Activated CD4-positive, alpha-beta memory T cell treated with anti-CD3 and anti-CD28 coated beads for 36 hours (primary cell): ENCODE measurements at places on chromosomes 12 and 14. TPM values are rescaled to one million over a fixed set of nuclear protein-coding genes. Genes with fewer than 3 reads are reported as not detected.

Gene KRT82
- total RNA-seq: not detected

GRCh38 chr12:93778306-93778705, 101.1 kb downstream of the CRADD start:
- H3K27me3 ChIP-seq: no peaks in the 10 kb centered on the region
- H3K27ac ChIP-seq: no peak overlapping the region
- DNase-seq: no peak
- H3K4me3 ChIP-seq: no peak overlapping the region

Gene WNT1
- total RNA-seq: not detected

Gene C3AR1
- 0.97 TPM for total RNA-seq

- peaks cover 38% of the 10 kb centered on the region for H3K4me1 ChIP-seq
- peak overlapping the region; percentile 40 for H3K27ac ChIP-seq
- no peaks in the 10 kb centered on the region for H3K36me3 ChIP-seq
- DNase-seq: peak; percentile 34
- no peak overlapping the region for H3K4me3 ChIP-seq
- H3K27me3 ChIP-seq: peaks cover 2% of the 10 kb centered on the region
Measured at GRCh38 chr14:75489480-75489837, 32.8 kb upstream of the BATF start.

DNA sequence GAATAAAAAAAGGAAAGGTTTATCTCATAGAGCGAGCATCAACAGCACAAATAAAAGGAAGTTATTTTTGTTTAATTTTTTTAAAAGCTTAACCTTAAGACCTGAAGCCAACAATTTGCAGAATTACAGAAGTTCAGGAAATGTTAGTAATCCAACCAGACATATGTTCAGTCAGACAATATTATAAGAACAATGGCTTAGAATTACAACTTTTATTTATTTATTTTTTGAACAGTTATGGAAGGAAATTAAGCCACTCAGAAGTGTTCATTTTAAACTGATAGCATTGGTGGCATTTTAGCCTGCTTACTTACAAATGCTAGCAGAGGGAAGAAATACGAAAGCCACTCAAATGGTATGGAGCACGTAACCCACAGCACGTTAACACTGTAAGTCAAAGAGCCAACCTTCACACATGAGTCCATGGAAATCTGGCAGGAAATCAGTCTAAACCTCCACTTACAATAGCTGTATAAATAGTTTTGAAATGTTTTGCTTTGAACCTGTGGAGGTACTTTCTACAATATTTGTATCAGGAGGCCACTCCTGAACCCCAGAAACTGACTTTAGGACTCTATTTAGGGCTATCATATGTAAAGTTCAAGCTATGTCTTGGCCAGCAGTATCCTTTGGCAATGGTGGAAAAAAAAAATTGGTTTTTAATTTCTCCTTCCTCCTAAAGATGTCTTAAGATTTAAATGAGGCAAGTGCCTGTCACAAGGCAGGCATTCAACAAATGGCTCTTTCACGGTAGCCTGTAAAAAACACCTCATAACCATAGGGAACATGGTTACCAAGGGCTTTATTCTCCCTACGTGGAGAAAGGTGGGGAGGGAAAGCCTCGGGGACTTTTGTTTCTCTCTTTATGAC, 102.3 kb downstream of the ITPR2 start:
- no peak overlapping the region for H3K27ac ChIP-seq
- peaks cover 1% of the 10 kb centered on the region for H3K36me3 ChIP-seq
- H3K4me3 ChIP-seq: no peak overlapping the region
- peaks cover 46% of the 10 kb centered on the region for H3K4me1 ChIP-seq
- DNase-seq: no peak

Gene CACNA1C
- total RNA-seq: 0.07 TPM

Gene ACOT6
- total RNA-seq: not detected

- H3K4me1 ChIP-seq: no peaks in the 10 kb centered on the region
- H3K27me3 ChIP-seq: no peaks in the 10 kb centered on the region
- no peak for DNase-seq
- peaks cover 46% of the 10 kb centered on the region for H3K36me3 ChIP-seq
- H3K27ac ChIP-seq: no peak overlapping the region
Measured at GRCh38 chr12:121331248-121331647, 21.0 kb downstream of the ANAPC5 start.

GRCh38 chr12:119052001-119052400, 70.7 kb downstream of the SRRM4 start:
- H3K4me3 ChIP-seq: no peak overlapping the region
- H3K4me1 ChIP-seq: no peaks in the 10 kb centered on the region
- no peaks in the 10 kb centered on the region for H3K36me3 ChIP-seq

Gene B4GALNT3
- total RNA-seq: 1.9 TPM

- H3K27me3 ChIP-seq: peaks cover 3% of the 10 kb centered on the region
- H3K27ac ChIP-seq: no peak within 1 kb of the TSS
- DNase-seq: no peak
- H3K4me3 ChIP-seq: no peak within 1 kb of the TSS
Measured at GRCh38 chr12:10409392-10409791, at the start of gene KLRC4. KLRC4 (minus strand) TSS chr12:10409757; CDS start chr12:10409575, 182 bp downstream.

- peaks cover 12% of the 10 kb centered on the region for H3K36me3 ChIP-seq
- no peaks in the 10 kb centered on the region for H3K27me3 ChIP-seq
- peaks cover 39% of the 10 kb centered on the region for H3K4me1 ChIP-seq
- H3K27ac ChIP-seq: no peak overlapping the region
- no peak for DNase-seq
Measured at GRCh38 chr12:22312336-22312735, 22.2 kb downstream of the ST8SIA1 start.

GRCh38 chr14:74161526-74162158, 76.9 kb downstream of the LIN52 start:
- no peaks in the 10 kb centered on the region for H3K27me3 ChIP-seq
- no peak overlapping the region for H3K27ac ChIP-seq
- DNase-seq: no peak
- no peak overlapping the region for H3K4me3 ChIP-seq
- H3K36me3 ChIP-seq: peaks cover 1% of the 10 kb centered on the region

GRCh38 chr14:62800577-62800976, 244.7 kb downstream of the KCNH5 start:
- H3K27ac ChIP-seq: no peak overlapping the region
- H3K4me3 ChIP-seq: no peak overlapping the region
- H3K4me1 ChIP-seq: no peaks in the 10 kb centered on the region
- H3K27me3 ChIP-seq: no peaks in the 10 kb centered on the region

Gene NID2
- not detected for total RNA-seq

DNA sequence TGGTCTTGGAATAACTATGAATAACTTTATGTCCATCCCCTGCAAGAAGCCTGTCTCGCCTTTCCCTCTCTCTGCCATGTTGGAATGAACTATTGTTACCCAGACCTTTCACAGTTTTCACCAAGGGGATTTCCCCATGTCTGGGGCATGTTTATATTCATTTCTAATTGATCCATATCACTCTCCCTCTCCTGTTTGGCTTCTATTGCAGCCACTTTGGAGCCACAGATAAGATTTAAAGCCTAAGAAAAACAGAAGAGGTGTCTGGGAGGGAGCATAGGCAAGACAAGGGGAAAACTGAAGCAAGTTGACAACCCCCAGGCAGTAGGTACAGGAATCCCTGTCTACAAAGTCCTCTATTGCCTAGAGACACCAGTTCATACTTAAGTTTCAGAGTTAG, 41.0 kb upstream of the FOXJ2 start:
- DNase-seq: no peak
- peak overlapping the region; percentile 87 for H3K27ac ChIP-seq
- no peaks in the 10 kb centered on the region for H3K27me3 ChIP-seq
- peaks cover 43% of the 10 kb centered on the region for H3K4me1 ChIP-seq

GRCh38 chr12:30000401-30000800, 216.7 kb upstream of the TMTC1 start:
- H3K4me3 ChIP-seq: no peak overlapping the region
- H3K27me3 ChIP-seq: no peaks in the 10 kb centered on the region
- no peaks in the 10 kb centered on the region for H3K36me3 ChIP-seq
- H3K4me1 ChIP-seq: no peaks in the 10 kb centered on the region
- no peak for DNase-seq

- H3K27ac ChIP-seq: no peak overlapping the region
- H3K36me3 ChIP-seq: no peaks in the 10 kb centered on the region
- no peak for DNase-seq
- H3K4me3 ChIP-seq: no peak overlapping the region
- H3K4me1 ChIP-seq: peaks cover 19% of the 10 kb centered on the region
Measured at GRCh38 chr12:29157486-29157946, 8.4 kb downstream of the FAR2 start.

Gene SPX
- total RNA-seq: 0.36 TPM

- no peak overlapping the region for H3K4me3 ChIP-seq
- peaks cover 4% of the 10 kb centered on the region for H3K27me3 ChIP-seq
- no peak for DNase-seq
- no peak overlapping the region for H3K27ac ChIP-seq
- peaks cover 12% of the 10 kb centered on the region for H3K4me1 ChIP-seq
Measured at GRCh38 chr12:124586756-124587155, 19.3 kb upstream of the NCOR2 start.

DNA sequence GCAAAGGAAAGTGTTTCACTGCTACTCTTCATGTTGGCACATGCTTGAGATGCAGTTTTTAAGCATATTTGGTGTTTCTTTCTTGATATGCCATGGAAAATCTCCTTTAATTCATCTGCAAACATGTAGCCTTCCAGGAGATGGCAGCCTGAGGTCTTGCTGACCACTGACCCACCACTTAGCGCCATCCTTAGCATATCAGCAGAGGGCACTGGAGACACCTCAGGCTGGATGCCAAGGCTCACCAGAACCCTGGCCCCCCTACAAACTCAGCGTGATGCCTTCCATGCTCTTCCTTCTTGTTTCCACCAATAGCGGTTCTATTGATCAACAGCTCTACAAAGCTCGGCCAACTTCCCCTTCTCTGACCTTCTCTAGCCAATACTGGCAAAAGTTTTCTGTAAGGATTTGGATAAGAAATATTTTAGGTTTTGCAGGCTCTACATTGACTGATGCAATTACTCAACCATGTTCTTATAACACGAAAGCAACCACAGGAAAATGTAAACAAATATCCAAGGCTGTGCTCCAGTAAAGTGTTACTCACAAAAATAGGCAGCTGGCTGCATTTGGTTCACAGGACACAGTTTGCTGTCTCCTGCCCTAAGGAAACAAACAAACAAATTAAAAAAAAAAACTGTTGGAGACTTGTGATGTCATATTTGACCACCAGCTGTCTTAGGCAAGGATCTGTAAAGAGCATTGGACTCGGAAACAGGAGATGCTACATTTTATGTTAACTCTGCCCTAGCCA, 209.7 kb downstream of the SLC15A4 start:
- no peak for DNase-seq
- no peaks in the 10 kb centered on the region for H3K36me3 ChIP-seq
- no peak overlapping the region for H3K27ac ChIP-seq
- H3K27me3 ChIP-seq: no peaks in the 10 kb centered on the region
- H3K4me1 ChIP-seq: no peaks in the 10 kb centered on the region

Gene GPR132
- 34.2 TPM for total RNA-seq

DNA sequence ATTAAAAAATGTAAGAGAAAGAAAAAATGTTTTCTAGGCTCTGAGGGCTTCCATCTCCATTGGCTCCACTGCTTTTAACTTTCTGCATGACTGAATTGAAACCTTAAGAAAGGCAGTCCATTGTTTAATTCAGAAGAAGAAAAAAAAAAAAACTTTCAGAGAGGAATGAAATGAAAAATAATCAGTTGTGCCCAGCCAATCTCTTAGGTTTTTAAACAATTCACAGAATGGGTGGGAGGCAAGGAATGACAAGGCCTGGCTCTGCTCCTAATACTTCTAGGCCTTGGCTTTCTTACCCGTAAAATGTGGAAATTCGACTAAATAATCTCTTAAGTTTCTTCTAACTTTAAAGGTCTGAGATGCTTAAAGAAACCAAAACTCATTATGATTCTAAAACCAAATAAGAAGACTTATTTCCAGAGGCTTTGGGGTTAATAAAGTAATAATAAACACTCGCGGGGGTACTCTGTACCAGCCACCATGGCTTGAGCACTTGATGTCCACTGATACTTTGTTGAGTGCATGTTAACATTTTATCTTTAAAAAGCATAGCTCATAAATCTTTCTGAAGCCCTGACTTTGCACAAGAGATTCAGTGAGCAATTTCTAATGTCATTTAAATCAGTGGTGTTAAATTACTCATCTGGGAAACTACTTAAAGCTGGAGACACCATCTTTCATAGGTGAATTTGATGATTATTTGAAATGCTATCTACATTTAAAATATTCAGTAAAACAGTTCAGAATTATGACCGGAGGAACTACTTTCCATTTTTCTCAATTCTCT, 49.6 kb downstream of the STON2 start:
- H3K4me1 ChIP-seq: no peaks in the 10 kb centered on the region
- peaks cover 9% of the 10 kb centered on the region for H3K27me3 ChIP-seq
- DNase-seq: no peak
- no peak overlapping the region for H3K27ac ChIP-seq
- peaks cover 3% of the 10 kb centered on the region for H3K36me3 ChIP-seq

Gene BRMS1L
- 5.6 TPM for total RNA-seq

DNA sequence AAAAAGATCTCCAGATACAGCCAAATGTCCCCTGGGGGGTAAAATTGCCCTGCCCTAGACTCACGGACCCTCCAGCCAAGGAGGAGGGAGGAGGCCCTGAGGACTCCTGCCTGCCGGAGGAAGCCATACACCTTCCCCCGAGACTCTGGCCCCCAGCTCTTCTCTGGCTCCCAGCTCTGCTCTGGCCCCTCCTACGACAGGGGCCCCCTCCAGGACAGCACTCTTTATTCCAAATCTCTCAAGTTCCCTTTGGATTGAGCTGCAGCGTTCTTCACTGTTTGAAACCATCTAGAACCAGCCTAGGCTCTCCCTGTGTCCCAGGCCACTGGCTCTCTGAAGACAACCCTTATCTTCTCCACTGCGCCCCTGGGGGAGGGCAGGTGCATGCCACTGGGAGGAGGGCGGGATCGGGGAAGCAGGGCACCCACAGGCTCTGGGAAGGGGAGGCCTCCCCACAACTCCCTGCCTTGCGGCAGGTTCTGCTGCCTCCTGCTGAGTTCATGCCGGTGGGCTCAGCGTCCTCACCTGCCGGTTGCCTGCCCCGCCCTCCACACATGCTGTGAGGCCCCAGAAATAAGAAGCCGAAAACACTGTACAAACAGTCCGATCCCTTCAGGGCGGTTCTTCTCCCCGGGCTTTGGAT, 112.7 kb downstream of the DICER1 start:
- H3K27me3 ChIP-seq: peaks cover 9% of the 10 kb centered on the region
- no peak for DNase-seq
- H3K27ac ChIP-seq: no peak overlapping the region
- H3K36me3 ChIP-seq: no peaks in the 10 kb centered on the region
- no peaks in the 10 kb centered on the region for H3K4me1 ChIP-seq
- no peak overlapping the region for H3K4me3 ChIP-seq

- H3K4me3 ChIP-seq: no peak overlapping the region
- no peak for DNase-seq
- no peaks in the 10 kb centered on the region for H3K36me3 ChIP-seq
- no peaks in the 10 kb centered on the region for H3K27me3 ChIP-seq
Measured at GRCh38 chr14:103855734-103856095, 8.3 kb upstream of the PPP1R13B start.

GRCh38 chr12:71870416-71870815, 30.9 kb downstream of the TBC1D15 start:
- peaks cover 48% of the 10 kb centered on the region for H3K4me1 ChIP-seq
- DNase-seq: no peak
- no peak overlapping the region for H3K27ac ChIP-seq
- H3K27me3 ChIP-seq: no peaks in the 10 kb centered on the region
- no peak overlapping the region for H3K4me3 ChIP-seq
